ENCODE measurements at places on chromosomes 7 and 10.

- no peak for DNase-seq
Observed at GRCh38 chr10:44962870-44963738, 3.5 kb downstream of the RASSF4 start.

DNA sequence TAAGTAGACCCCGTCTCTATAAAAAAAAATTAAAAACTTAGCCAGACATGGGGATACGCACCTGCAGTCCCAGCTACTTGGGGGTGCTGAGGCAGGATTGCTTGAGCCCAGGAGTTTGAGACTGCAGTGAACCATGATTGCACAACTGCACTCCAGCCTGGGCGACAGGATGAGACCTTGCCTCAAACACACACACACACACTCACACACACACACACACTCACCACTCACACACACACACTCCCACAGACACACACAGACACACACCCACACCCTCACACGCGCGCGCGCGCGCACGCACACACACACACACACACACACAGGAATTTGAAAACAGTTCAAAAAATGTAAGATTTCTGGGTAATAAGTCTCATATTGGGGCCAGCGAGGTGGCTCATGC is 8.7 kb upstream of the GRIFIN start:
- no peak for DNase-seq

DNA sequence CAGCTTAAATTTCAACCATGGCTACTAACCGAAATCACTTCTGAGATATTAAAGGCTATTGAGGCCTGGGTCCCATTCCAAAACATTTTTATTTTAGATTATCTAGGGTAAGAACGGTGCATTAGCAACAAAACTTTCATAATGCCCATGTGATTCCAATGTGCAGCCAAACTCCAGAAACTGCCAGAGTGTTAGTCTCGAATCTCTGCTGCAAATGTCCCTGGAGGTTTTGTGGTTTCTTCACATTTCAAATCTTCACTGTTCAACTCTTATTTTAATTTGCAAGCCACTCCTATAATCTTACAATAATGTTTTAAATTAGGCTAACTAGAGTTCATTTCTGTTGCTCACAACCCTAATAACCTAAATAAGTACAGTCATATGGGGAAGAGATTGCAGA is 357.0 kb downstream of the PHF14 start:
- DNase-seq = no peak

DNA sequence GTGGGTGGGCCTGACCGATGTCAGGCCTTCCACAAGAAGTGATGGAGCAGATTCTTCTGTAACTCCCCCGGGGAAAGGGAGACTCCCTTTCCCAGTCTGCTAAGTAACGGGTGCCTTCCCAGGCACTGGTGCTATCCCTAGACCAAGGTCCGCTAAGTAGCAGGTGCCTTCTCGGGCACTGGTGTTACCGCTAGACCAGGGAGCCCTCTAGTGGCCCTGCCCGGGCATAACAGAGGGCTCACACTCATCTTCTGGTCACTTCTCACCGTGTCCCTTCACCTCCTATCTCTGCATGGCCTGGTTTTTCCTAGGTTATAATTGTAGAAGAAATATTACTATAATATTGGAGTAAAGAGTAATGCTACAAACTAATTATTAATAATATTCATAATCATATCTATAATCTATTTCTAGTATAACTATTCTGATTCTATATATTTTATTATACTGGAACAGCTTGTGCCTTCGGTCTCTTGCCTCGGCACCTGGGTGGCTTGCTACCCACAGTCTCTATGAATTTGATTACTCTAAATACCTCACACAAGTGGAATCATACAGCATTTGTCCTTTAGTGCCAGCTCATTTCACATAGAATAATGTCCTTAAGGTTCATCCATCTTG is 1378.7 kb downstream of the XPNPEP1 start:
- no peak for DNase-seq
